A172 (cell line): ENCODE measurements at places on chromosomes 6 and 20.

GRCh38 chr20:32160341-32160740 lies 47.2 kb downstream of the PLAGL2 start:
- DNase-seq, result no peak

DNA sequence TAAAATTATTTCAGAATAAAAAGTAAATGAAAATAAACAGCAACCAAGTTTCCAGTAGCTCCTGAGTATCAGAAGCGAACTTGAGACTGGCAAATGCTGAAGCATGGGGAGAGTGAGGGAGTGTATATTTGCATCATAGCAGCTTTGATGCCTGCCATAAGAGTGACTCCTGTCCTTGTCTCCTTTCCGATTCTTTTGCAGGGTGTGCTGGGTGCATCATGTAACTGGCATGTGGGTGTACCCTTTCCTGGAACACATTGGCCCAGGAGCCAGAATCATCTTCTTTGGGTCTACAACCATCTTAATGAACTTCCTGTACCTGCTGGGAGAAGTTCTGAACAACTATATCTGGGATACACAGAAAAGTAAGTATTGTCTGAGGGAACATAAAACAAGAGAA lies 117.4 kb downstream of the ADAT2 start:
- DNase-seq, result no peak

GRCh38 chr6:168699631-168700295 lies 258.8 kb downstream of the SMOC2 start:
- DNase-seq, result no peak

DNA sequence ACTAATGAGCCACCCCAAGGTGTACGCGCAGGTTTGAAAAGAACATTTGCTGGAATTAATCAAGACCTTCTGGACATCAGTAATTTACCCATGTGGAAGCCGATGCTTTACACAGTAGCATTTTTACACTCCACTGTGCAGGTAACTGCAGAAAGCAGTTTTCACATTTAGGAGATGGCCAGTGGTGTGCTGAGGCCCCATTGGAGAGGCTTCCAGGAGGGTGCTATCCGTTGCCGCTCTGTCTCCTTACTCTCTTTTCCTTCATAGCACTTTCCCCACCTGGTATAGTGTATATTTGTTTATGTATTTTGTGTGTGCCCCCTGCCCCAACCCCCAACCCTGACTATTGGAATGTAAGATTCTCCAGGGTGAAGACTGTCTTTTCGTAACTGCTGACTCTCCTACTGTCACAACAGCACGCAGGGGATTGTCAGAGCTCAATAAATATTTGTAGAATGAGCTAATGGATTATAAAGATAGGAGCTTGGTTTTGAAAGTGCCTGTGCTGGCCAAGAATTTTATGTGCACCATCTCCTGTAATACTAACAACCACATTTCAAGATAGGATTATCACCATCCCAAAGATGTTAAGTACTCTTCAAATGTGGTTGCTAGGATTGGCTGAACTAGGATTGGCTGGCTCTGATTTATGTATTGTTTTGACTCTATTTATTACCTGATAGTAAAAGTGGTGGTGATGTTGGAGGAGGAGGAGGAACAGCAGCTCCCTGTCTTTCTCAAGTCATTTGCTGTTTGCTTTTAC lies 74.0 kb upstream of the GLP1R start:
- DNase-seq, result no peak

- no peak for DNase-seq
Measured at GRCh38 chr6:137937834-137938233, 70.8 kb downstream of the TNFAIP3 start.

DNA sequence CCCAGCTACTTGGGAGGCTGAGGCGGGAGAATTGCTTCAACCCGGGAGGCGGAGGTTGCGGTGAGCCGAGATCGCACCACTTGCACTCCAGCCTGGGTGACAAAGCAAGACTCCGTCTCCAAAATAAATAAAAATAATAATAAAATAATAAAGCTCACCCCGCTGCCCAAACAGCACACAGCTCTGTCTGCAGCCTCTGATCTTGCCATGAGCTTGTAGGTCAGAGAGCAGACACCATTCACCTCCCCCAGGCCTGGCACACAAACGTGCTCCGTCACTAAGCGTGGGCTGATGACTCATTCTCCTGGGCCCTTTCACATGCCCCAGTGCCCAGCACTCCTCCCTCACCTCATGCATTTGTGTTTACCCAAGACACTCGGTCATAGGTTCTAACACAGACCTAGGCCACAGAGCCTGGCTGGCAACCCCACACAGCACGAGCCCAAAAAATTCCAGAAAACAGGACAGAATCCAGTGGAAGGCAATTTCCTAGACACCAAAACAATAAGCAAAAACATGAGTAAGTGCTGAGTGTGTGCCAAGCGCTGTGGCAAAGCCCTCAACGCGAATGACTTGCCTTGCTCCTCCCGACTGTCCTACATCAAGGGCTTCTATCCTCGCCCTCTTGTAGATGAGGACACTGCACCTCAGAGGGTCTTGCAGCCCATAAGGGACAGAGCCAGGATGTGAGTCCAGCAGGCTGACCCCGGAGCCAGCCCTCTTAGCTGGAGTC lies 18.0 kb downstream of the ATP9A start:
- DNase-seq, result peak; percentile 97

DNA sequence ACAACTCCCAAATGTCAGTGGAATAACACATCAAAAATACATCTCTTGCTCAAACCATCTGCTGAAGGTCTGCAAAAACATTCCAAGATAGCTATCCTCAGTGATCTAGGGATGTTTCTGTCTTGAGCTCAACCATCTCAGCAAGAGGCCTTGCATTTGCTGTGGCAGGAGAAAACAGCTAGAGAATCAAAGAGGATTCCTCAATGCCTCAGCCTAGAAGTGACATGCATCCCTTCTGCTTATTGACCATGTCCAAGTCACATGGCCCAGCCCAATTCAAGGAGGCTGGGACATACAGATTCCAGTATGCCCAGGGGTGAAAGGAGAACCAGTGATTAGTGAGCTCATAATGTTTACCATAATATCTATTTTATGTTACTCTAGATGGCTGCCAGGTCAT lies 269.5 kb downstream of the PLCB1 start:
- DNase-seq, result no peak

DNA sequence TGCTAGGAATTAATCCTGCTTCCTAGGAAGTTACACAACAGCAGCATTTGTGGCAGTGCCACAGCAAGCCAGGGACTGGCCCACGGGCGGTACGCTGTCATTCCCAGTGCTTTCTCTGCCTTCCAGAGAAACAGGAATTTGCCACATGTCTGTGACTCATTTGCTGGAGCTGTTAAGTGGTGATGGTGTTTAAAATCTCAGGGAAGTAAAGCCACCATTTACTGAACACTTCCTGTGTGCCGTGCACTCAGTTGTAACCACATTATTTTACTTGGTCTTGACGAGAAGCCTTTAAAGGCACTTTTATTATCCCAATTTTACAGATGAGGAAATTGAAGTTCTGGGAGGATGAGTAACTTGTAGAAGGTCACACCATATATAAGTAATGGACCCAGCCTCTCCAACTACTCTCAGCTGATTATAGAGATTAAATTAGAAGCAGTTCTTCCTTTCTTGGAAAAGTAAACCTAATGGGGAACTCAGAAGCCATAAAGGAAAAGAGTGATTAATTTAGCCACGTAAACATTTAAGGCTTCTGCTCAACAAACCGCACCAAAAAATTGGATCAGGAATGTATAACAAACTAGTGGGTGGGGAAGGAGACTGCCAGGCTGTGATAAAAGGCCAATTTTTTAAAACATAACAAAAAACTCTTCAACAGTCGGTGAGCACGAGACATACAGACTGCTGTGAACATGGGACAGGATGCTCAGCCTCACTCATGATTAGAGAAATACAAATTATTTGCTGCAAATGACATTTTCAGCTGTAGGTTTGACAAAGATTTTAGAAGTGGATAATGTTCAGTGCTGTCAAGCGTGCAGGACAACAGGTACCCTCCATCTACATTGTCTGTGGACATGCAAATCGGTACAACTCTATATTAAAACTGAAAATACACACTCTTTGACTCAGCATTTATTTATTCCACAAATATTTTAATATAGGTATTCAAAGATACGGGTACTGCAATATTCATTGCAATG lies 311.2 kb downstream of the NRN1 start:
- peak; percentile 86 for DNase-seq

DNA sequence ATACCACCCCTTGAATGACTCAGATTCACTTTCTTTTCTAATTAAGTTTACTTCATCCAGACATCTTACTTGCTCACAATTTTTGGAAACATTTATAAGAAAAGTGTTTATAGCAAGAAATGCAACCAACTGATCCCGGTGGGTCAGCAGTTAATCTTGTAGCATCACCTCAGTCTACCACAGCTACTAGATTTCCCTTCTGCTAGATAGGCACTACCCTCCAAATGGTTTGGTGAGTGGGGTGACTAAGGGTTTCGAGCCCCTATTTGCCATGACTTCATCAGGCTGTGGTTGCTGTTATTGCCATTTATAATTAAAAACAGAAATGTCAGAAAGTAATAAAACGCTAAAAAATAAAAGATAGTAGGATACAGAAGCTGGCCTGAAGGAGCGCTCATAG lies 930.1 kb upstream of the GJE1 start:
- DNase-seq, result no peak

DNA sequence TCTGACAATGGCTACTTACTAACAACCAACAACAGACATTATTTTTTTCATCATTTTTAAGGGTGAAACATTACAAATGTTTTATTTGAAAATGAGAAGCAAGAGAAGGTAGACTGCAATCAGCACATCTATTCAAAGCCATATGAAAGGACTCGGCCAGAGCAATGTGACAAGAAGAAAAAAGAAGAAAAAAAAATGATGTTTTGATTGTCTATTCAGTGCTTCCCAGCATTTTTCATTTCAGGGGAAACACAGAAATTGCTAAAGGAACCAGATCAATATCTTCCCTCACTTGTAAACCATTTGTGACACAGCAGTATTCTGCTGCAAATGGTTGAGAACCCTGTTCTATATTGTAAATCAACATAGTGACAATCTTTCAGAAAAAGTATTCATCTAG lies 270.7 kb downstream of the EYS start:
- no peak for DNase-seq
